ENCODE measurements at places on chromosomes 1 and 21.

DNA sequence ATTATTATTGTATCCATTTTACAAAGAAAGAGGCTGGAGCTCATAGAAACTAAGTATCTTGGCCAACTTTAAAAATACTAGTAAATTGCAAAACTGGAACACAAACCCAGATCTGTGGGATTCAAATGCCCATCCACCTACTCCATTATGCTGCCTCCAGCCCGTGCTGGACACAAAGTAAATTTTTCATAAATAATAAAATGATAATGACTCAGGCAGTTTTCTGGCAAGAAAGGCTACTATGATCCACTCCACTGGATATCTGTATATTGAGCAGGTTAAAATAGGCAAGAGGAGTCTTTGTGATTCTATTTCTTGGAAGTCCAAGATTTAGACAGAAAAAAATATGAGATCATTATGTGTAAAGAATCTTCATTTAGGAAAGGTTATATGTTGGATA is 138.3 kb upstream of the DUSP10 start:
- DNase-seq = no peak

- DNase-seq = peak; percentile 67
These were observed 652 bp downstream of the ARL8A start for GRCh38 chr1:202143768-202144401.

GRCh38 chr1:30283199-30283962 is 440.0 kb downstream of the MATN1 start:
- DNase-seq = no peak

DNA sequence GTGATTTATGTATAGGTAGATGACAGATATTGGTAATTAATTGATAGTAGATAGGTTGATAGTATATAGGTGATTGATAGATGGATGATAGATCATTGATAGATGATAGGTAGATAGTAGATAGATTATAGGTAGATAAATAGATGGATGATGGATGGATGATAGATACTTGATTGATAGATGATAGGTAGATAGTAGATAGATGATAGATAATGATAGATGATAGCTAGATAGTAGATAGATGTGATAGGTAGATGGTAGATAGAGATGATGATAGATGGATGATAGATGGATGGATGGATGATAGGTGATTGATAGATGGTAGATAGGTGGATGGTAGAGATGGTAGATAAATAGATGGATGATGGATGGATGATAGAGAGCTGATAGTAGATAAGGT is 62.0 kb upstream of the SAMD11 start:
- DNase-seq = no peak

- no peak for DNase-seq
These were observed 73.5 kb downstream of the JAK1 start for GRCh38 chr1:64892576-64893573.

- no peak for DNase-seq
These were observed 4.7 kb upstream of the SLAMF1 start for GRCh38 chr1:160651433-160652064.

DNA sequence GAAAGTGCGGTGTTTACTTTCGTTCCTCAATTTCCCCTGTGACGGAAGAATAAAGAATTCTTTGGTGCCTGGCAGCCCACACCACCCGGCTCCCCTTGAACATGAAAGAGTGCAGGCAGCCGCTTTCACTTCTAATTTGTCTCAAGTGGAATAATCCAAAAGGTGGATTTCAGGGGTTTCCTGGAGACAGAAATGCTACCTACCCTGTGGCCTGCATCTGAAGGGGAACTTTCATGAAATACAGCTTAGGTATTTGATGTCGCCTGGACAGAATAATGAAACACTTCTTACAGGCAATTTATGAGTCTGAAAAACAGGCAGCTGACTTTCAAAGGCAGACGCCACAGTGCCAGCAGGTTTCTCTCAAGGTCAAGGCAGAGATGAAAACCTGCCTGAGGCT is 169.5 kb upstream of the USP24 start:
- DNase-seq = no peak

GRCh38 chr1:110176299-110176956 is 26.1 kb downstream of the SLC6A17 start:
- DNase-seq = no peak

- DNase-seq = no peak
These were observed 256.2 kb downstream of the DISC1 start for GRCh38 chr1:231882790-231883189.

- no peak for DNase-seq
These were observed 141.2 kb upstream of the ST6GALNAC5 start for GRCh38 chr1:76725864-76726619.

GRCh38 chr1:22812993-22813790 is 102.6 kb downstream of the EPHB2 start:
- no peak for DNase-seq
